Chondrocyte (in vitro differentiated cells): ENCODE measurements at places on chromosomes 5 and 9. TPM values are rescaled to one million over a fixed set of nuclear protein-coding genes. Genes with fewer than 3 reads are reported as not detected.

Gene CDH10
- not detected in 3 replicates for total RNA-seq

Gene NR4A3
- total RNA-seq: 0.34 to 1.3 TPM (median 1.2 TPM) in 3 replicates

Gene INSYN2B
- total RNA-seq: 0.12 to 0.22 TPM (median 0.21 TPM) in 3 replicates

Gene IFNA13
- total RNA-seq: not detected in 3 replicates

Gene GRM6
- not detected in 3 replicates for total RNA-seq

Gene SHOC1
- not detected in 3 replicates for total RNA-seq

Gene ZNF474
- total RNA-seq: 0.25 to 1.2 TPM (median 0.33 TPM) in 3 replicates

Gene SEPTIN8
- 86.0 to 128 TPM (median 127 TPM) in 3 replicates for total RNA-seq

Gene CA9
- total RNA-seq: 2.9 to 3.6 TPM in 2 of 3 replicates, not detected in the other

Gene ATG12
- 45.4 to 57.9 TPM (median 48.0 TPM) in 3 replicates for total RNA-seq

Gene ERP44
- 16.3 to 23.5 TPM (median 16.6 TPM) in 3 replicates for total RNA-seq

Gene IL5
- total RNA-seq: not detected in 3 replicates

Gene EHMT1
- total RNA-seq: 59.6 to 92.3 TPM (median 61.0 TPM) in 3 replicates

Gene UGT3A2
- total RNA-seq: not detected in 3 replicates

Gene TAF11L5
- total RNA-seq: not detected in 3 replicates

Gene SLCO6A1
- 0.82 to 1.8 TPM (median 1.1 TPM) in 3 replicates for total RNA-seq

Gene SPINK1
- total RNA-seq: not detected in 3 replicates

Gene ANP32B
- 77.6 to 86.1 TPM (median 86.0 TPM) in 3 replicates for total RNA-seq

Gene PLPP1
- total RNA-seq: 58.4 to 73.7 TPM (median 67.8 TPM) in 3 replicates

Gene CYLC2
- total RNA-seq: not detected in 3 replicates

Gene IRX2
- 9.1 to 11.5 TPM (median 9.2 TPM) in 3 replicates for total RNA-seq

Gene CLTA
- total RNA-seq: 200 to 243 TPM (median 240 TPM) in 3 replicates

Gene GABRA6
- not detected in 3 replicates for total RNA-seq

Gene FOXD1
- total RNA-seq: 28.1 to 78.9 TPM (median 28.6 TPM) in 3 replicates

Gene OR13F1
- not detected in 3 replicates for total RNA-seq

Gene ANKRD34B
- not detected in 3 replicates for total RNA-seq

Gene DMRTA1
- 5.0 to 6.7 TPM (median 5.2 TPM) in 3 replicates for total RNA-seq

Gene MIER3
- total RNA-seq: 22.6 to 25.7 TPM (median 22.7 TPM) in 3 replicates

Gene ISOC1
- 6.4 to 7.4 TPM (median 7.1 TPM) in 3 replicates for total RNA-seq

Gene SCGB3A2
- total RNA-seq: not detected in 3 replicates

Gene PCDHB13
- 2.4 to 2.9 TPM (median 2.9 TPM) in 3 replicates for total RNA-seq

Gene CWC27
- 19.5 to 22.4 TPM (median 20.0 TPM) in 3 replicates for total RNA-seq

Gene VPS13A
- 54.1 to 64.1 TPM (median 57.7 TPM) in 3 replicates for total RNA-seq

Gene ARID3C
- 0.20 TPM in 1 of 3 replicates, not detected in the others for total RNA-seq

Gene FCN2
- total RNA-seq: not detected in 3 replicates

Gene BTNL9
- total RNA-seq: not detected in 3 replicates

Gene PCDHB11
- 0.90 to 2.4 TPM (median 1.3 TPM) in 3 replicates for total RNA-seq

Gene TRIM36
- total RNA-seq: 4.6 to 10.1 TPM (median 9.4 TPM) in 3 replicates

Gene ADCY2
- 0.36 to 0.95 TPM in 2 of 3 replicates, not detected in the other for total RNA-seq

Gene TCF7
- total RNA-seq: 0.53 to 1.2 TPM (median 0.55 TPM) in 3 replicates

Gene CARTPT
- total RNA-seq: not detected in 3 replicates

Gene ANKDD1B
- total RNA-seq: 0.42 to 1.2 TPM (median 0.72 TPM) in 3 replicates

Gene GRAMD2B
- total RNA-seq: 56.5 to 72.4 TPM (median 61.5 TPM) in 3 replicates

Gene GFI1B
- total RNA-seq: not detected in 3 replicates

Gene MED22
- 24.6 to 27.8 TPM (median 26.0 TPM) in 3 replicates for total RNA-seq

Gene PBX3
- 24.1 to 32.8 TPM (median 26.6 TPM) in 3 replicates for total RNA-seq

Gene GPR151
- not detected in 3 replicates for total RNA-seq
